ENCODE measurements at places on chromosomes 6 and 20. TPM values are rescaled to one million over a fixed set of nuclear protein-coding genes. Genes with fewer than 3 reads are reported as not detected.

Gene FAM162B
- total RNA-seq, result 44.0 TPM

Gene APOM
- 2.5 TPM for total RNA-seq

DNA sequence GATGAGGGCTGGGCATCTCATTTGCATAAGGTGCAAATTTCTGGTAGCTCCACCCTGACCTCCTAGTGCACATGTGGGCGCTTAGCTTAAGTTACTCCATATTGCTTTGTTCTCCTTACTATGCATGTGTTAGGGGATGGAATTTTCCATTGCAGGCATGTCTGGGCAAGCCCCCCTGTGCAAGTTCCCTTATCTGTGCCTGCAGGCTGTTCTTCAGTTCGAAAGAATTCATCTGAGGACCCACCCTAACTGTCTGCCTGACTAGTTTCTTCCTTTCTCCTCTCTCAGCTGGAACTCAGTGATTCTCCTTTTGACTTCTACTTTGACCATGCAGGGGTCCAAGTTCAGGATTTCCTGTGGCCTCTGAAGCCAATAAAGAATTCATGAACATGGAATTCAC is 30.2 kb downstream of the CCDC170 start:
- no peak for DNase-seq

GRCh38 chr6:130009146-130009545 is 9.2 kb upstream of the L3MBTL3 start:
- DNase-seq, result no peak

DNA sequence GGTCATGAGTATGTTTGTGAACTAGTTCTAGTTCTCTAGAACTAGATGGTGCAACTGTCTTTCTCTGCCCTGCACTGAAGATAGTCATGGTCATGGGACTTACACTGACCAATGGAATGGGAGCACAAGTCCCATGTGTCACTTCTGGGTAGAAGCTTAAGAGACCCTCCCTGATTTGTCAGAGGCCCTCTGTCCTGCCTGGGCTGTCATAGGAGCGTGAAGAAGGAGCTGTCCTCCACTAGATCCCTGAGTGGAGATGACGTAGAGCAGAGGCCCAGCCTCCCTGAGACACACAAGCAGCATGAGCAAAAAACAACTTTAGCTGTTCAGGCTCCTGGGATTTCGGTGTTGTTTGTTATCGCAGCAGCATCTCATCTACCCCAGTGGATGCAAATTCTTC is 514.5 kb downstream of the PREX1 start:
- DNase-seq, result no peak

GRCh38 chr20:10074513-10074912 is 39.7 kb downstream of the ANKEF1 start:
- no peak for DNase-seq

All from omental fat pad (tissue), 4 donors.